Stimulated activated CD4-positive, alpha-beta T cell treated with anti-CD3 and anti-CD28 coated beads, TNF-alpha, amount 100 ng/mL, for 4 hours (primary cell): ENCODE measurements at places on chromosomes 7 and 10.

DNA sequence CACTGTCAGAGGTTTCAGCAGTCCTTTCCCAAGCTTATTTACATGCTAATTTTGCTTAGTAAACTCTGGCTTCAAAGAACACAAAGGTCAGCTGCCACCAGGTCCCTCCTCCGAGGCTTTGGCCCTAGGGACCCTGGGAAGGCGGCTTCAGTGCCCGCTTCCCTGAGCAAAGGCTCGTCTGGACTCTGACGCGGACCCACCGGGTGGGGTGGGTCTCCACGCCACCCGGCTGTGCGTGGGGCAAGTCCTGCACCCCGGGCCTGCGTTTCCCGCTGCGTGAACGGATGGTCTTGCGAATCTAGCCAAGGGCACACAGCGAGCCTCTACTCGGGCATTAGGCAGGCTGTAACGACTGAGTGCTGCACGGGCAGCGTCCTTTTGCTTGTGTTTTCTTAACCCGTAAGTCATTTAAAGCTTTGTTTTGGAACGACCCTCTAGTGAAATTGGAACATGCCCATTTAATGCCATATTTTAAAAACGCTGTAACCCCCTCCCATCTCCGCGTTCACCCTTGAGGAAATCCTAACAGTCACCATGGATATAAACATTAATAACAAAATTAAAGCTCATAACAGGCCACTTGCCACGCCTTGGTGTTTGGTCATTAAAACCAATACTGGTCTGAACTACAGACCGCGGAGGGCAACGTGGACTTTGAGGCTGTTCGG is 828 bp downstream of the BNIP3 start:
- no peak for DNase-seq

DNA sequence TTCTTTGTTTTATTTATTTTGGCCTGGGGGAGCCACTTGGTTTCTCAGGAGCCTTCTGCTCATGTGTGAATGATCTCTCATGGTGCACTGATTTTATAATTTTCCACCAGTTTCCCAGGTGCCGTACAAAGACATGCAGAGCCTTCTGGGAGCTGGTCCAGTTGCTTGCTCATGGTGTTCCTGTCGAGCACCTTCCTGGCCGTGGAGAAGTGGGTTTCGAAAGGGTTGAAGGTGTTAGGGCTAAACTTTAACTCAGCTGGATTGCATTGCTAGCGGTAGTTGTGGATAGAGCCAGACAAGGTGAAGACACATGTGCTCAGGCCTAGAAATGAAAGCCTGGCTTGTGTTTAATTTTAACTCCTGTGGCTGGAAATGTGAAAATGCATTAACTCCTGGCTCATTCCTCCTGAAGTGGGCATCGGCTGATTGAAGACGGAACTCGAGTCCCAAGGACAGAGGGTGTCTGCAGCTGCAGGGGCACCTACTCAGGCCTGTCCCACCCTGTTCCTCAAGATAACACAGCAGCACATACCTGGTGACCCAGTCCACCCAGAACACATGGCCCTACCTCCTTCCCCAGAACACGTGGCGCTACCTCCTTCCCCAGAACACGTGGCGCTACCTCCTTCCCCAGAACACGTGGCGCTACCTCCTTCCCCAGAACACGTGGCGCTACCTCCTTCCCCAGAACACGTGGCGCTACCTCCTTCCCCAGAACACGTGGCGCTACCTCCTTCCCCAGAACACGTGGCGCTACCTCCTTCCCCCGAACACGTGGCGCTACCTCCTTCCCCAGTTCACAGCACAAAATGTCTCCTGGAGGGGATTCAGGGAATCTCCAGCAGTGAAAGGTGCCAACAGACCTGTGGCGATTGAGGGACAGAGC is 133.2 kb downstream of the WDR37 start:
- DNase-seq, result no peak

- DNase-seq, result no peak
These were observed 54.5 kb downstream of the ADRA2A start for GRCh38 chr10:111131168-111131799.

DNA sequence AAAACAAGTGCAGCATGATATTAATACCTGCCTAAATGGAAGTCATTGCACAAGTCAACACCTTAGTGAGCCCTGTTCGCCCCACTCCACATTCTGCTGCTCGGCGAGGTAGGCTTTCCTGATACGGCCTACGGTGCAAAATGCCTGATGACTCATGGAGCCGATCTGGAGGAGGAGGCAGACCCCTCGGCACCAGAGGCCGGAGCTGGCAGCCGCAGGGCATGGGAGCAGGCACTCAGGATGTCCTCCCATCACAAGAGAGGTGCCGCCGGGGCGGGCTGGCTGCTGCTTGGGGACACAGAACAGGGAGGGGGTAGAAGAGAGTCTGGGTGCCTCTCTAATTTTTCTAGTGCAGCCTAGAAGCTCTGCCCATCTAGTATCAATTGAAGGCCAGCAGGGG is 418.5 kb upstream of the MGMT start:
- DNase-seq, result no peak

GRCh38 chr7:107966711-107967110 is 36.2 kb downstream of the LAMB1 start:
- no peak for DNase-seq
